ENCODE measurements at places on chromosomes 16 and 17. TPM values are rescaled to one million over a fixed set of nuclear protein-coding genes. Genes with fewer than 3 reads are reported as not detected.

TMED6 gene
- total RNA-seq: not detected

KRT31 gene
- not detected for total RNA-seq

GFER gene
- 21.9 TPM for total RNA-seq

C16orf86 gene
- not detected for total RNA-seq

Measured in A549 treated with GW870086 at 1 μM for 4 hours (cell line).